CD4-positive, alpha-beta T cell (primary cell): ENCODE measurements at places on chromosomes 1 and 21.
A peak's percentile ranks its signal among the peaks of the same experiment; 100 is the strongest.

- no peak for DNase-seq
- H3K36me3 ChIP-seq, result no peaks in the 10 kb centered on the region
- no peak overlapping the region for H3K27ac ChIP-seq
- no peak overlapping the region for H3K4me3 ChIP-seq
- no peaks in the 10 kb centered on the region for H3K4me1 ChIP-seq
- no peaks in the 10 kb centered on the region for H3K27me3 ChIP-seq
These were observed 58.8 kb upstream of the PTGFR start for GRCh38 chr1:78432016-78432415.

- H3K4me3 ChIP-seq, result peak overlapping the region; percentile 56
- no peaks in the 10 kb centered on the region for H3K27me3 ChIP-seq
- no peak for DNase-seq
- H3K27ac ChIP-seq, result peak overlapping the region; percentile 75
- H3K36me3 ChIP-seq, result no peaks in the 10 kb centered on the region
These were observed 148.6 kb upstream of the KRTAP19-8 start for GRCh38 chr21:31186916-31187315.

DNA sequence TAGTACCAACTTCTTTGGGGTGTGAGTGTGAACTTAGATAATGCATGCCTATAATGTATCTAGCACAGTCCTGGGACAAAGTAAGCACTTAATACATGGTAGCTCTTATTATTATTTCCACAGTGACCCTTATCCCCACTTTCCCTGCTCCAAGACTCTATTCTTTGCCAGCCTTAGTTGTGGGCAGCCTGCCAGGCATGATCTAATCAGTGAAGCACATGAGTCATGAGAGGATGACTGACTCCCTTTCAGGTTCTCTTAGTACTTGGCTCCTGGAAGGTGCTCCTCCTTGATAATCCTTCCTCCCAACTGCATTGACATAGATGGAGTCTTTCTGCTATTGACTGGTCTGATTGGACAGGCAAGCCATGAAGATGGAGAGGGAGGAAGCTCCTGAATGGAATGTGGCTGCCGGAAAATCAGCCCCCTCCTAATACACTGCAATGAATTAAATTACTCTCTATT, 17.4 kb upstream of the GNG12 start:
- H3K27me3 ChIP-seq, result peaks cover 7% of the 10 kb centered on the region
- no peaks in the 10 kb centered on the region for H3K36me3 ChIP-seq
- H3K4me1 ChIP-seq, result no peaks in the 10 kb centered on the region
- no peak overlapping the region for H3K27ac ChIP-seq

- no peak for DNase-seq
- H3K27ac ChIP-seq, result no peak overlapping the region
- H3K4me1 ChIP-seq, result no peaks in the 10 kb centered on the region
- H3K27me3 ChIP-seq, result no peaks in the 10 kb centered on the region
- H3K36me3 ChIP-seq, result no peaks in the 10 kb centered on the region
These were observed 49.4 kb upstream of the LRRC8B start for GRCh38 chr1:89475269-89475668.

DNA sequence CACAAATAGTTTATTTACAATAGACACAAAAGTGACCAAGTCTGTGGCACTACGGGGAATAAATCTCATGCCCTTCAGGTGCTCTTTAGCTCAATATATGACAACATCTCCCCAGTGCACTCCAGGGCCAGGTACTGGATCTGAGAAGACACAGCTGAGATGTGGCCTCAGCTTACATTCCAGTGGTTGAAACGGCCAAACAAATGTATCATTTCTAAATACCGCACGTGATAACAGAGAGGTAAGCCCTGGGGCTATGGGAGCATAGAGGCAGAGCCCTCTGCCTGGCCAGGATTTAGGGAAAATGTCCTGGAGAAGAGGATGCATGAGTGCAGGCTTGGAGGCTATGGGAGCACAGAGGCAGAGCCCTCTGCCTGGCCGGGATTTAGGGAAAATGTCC, 630.5 kb downstream of the SMYD3 start:
- no peak overlapping the region for H3K27ac ChIP-seq
- H3K4me1 ChIP-seq, result no peaks in the 10 kb centered on the region
- H3K27me3 ChIP-seq, result no peaks in the 10 kb centered on the region
- DNase-seq, result no peak

DNA sequence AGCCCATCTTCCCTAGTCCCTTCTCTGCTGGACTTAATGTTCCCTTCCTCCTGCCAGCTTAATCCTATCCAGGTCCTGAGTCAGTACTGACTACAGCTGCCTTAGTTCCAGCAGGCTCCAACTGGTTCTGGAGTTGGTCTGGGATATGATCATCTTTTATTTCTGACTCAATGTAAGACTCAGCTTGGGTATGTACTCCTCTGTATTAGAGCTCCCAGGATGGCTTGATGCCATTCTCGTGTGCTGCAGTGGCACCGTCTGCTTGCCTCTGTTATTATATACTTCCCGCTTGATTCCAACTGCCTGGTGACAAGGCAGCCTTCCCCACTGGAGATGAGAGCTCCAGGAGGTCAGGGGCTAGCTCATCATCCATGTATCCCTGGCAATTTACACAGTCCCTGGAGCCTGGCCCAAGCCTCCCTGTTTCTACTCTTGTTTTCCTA, 164.4 kb upstream of the DPT start:
- peaks cover 5% of the 10 kb centered on the region for H3K27me3 ChIP-seq
- no peaks in the 10 kb centered on the region for H3K36me3 ChIP-seq
- H3K4me1 ChIP-seq, result no peaks in the 10 kb centered on the region
- H3K4me3 ChIP-seq, result no peak overlapping the region

DNA sequence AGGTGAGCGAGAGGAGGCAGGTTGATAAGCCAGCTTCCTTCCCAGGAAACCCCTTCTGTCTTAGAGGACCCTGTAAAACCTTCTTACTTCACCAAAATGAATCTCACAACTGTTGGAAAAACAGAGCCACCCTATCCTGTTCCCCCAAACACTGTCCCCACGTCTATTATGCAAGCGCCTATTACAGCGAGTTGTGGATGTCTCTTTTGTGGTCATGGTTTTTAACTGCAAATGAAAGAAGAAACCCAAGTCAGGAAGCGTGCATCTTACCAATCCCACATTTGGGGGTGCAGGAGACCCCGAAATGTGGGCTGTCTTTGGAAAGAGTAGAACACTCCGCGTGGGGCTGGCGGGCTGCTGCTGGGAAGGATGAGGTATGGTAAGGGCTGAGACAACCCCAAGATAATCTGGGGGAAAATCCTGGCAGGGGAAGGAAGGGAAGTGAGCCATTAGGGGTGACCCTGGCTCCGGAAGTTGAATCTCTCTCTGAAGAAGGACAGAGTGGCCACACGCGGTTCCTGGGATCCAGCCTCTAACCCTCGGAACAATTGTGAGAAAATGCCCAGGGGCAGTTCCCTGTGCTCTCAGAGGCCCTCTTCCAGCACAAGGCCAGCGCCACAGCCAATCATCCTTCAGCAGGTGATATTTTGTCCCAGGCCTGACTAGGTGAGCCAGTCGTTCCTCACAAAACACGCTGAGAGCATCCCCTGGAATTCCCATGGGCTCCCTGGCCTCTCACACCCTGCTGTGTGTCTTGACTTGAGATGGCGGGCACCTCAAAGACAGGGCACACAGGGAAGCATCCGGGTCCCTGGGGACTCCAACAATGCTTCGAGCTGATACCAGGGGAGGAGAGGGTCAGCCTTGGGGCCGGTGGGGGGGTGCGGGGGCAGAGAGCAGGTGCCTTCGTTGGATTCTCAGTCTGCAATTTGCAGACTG, 168.5 kb upstream of the IRF2BP2 start:
- H3K4me3 ChIP-seq, result no peak overlapping the region
- no peak overlapping the region for H3K27ac ChIP-seq
- H3K4me1 ChIP-seq, result peaks cover 9% of the 10 kb centered on the region
- H3K27me3 ChIP-seq, result peaks cover 13% of the 10 kb centered on the region

DNA sequence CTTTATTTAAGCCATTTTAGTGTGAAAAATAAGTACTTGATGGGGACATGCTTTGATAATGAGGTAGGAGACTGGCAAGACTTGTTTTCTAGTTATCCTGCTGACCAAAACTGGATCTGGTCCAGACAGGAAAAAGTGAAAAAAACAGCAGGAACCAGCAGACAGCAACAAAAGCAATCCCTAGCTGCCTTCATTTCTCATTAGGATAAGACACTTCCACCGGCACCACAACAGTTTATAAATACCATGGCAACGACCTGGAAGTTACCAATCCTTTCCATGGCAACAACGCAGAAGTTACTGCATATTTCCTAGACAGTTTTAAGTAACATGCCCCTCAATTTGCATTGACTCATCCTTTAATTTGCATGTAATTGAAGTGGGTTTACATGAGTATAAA, 993.8 kb upstream of the NCAM2 start:
- no peaks in the 10 kb centered on the region for H3K36me3 ChIP-seq
- no peaks in the 10 kb centered on the region for H3K4me1 ChIP-seq
- H3K27ac ChIP-seq, result no peak overlapping the region
- no peak overlapping the region for H3K4me3 ChIP-seq
- no peaks in the 10 kb centered on the region for H3K27me3 ChIP-seq

GRCh38 chr1:245261786-245262185, 107.0 kb downstream of the KIF26B start:
- H3K27ac ChIP-seq, result no peak overlapping the region
- H3K27me3 ChIP-seq, result peaks cover 6% of the 10 kb centered on the region
- H3K4me1 ChIP-seq, result no peaks in the 10 kb centered on the region
- H3K4me3 ChIP-seq, result no peak overlapping the region
- H3K36me3 ChIP-seq, result no peaks in the 10 kb centered on the region

- peaks cover 9% of the 10 kb centered on the region for H3K4me1 ChIP-seq
- DNase-seq, result no peak
- no peaks in the 10 kb centered on the region for H3K27me3 ChIP-seq
- no peaks in the 10 kb centered on the region for H3K36me3 ChIP-seq
These were observed 64.4 kb upstream of the TIAM1 start for GRCh38 chr21:31408301-31409088.

- no peak overlapping the region for H3K4me3 ChIP-seq
- H3K27me3 ChIP-seq, result no peaks in the 10 kb centered on the region
- no peaks in the 10 kb centered on the region for H3K4me1 ChIP-seq
- H3K27ac ChIP-seq, result no peak overlapping the region
These were observed 636.7 kb downstream of the PLA2G4A start for GRCh38 chr1:187465441-187465840.

DNA sequence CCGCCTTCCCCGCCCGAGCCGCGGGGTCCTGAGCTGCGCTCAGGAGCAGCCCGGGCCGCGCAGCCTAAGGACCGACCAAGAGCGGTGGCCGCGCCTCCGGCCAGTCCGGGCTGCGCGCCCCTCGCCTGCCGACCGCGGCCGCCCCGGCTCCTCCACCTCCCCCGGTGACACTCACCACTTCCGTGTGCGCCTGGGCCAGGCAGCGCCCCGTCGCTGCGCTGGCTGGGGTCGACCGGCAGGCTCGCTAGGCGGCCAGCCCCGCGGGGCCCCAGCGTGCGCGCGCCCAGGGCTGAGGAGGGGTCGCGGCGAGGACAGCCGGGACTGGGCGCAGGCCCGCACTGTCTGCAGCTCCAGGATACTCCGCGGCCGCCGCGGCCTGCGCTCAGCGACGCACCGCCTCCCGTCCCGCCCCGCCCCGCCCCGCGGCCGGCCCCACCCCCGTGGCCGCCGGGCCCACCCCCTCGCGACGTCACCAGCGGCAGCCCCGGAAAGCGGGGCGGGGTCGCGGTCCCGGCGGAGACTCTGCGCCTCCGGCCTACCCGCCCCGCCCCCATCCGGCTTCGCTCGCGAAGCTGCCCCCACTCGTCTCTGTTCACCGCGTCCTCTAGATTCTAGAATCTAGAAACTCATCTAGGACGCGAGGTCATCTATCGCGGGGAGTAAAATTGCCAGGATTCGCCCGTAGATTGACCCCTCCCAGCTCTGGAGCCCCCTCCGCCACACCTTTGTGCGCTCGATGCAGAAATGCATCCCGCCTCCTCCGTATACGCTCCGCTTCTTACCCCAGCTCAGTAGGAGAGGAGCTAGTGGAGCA, at the start of gene JAK1:
JAK1 (minus strand) TSS at position 392 of the 814 bp plus-strand sequence. CDS start 80,285 bp downstream, outside the sequence.
- no peaks in the 10 kb centered on the region for H3K27me3 ChIP-seq
- H3K27ac ChIP-seq, result peak within 1 kb of the TSS; percentile 96
- H3K4me1 ChIP-seq, result peaks cover 38% of the 10 kb centered on the region
- H3K36me3 ChIP-seq, result no peaks in the 10 kb centered on the region
- H3K4me3 ChIP-seq, result peak within 1 kb of the TSS; percentile 89

DNA sequence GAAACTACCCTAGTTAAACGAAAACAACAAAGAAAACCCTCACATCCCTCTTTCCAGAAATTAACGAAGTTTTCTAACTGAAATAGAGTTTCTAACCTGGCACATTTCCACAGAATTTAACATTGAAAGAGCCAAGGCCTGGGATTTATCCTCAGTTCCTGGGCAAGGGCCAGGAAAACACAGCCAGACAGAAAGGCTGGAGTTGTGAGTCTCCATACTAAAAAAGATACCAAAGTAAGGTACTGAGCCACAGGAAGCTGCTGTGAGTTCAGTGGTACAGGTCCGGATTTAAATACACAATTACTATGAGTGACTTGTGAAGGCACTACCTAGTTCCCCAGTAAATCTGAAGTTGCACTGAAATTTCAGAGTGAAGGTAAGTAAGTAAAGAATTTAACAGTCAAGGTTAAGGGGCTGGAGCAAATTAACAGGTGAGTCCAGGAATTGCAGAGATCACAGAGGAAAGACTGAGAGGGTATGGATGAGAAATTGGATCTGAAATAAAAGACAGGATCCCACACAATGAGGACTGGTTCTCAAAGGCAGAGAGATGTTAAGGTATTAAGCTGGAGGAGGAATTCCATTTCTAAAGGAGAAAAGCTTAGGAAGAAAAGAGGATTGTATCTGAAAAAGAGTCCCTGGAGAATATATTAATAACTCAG, 905 bp downstream of the LIX1L start:
- no peaks in the 10 kb centered on the region for H3K27me3 ChIP-seq
- H3K4me1 ChIP-seq, result peaks cover 59% of the 10 kb centered on the region
- peak overlapping the region; percentile 83 for H3K4me3 ChIP-seq
- peak overlapping the region; percentile 76 for H3K27ac ChIP-seq

DNA sequence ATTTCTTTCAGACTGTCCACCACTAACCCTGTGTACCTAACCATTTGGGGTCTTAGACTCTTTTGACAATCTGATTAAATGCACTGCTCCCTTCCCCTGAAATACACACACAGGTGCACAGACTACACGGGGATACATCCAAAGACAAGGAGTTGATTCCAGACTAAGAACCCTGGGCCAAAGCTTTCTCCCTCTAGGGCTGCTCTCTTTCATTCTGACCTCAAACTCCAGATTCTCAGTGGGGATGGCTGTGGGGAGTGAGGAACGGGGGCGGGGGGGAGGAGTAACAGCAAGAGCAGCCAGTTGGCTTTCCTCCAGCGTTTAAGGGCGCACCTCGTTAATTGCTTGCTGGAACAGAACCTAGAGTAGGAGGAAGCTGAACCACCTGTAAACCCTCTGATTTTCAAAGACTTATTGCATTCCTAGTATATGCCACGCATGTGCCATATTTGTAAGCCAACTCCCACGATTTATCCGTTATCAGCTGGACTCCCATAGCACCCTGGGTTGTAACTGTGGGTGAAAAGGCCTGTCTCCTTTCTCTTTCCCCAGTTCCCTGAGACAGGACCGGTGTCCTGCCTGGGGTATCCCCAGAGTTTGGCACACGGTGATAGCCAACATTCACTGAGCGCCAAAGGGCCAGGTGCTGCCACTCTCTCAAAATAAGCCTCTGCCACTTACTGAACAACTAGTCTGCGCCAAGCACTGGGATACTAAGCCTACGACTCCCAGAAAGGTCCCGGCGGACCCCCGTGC, 920 bp downstream of the MTHFR start:
- H3K4me3 ChIP-seq, result peak overlapping the region; percentile 98
- peaks cover 22% of the 10 kb centered on the region for H3K36me3 ChIP-seq
- no peak for DNase-seq
- H3K27me3 ChIP-seq, result no peaks in the 10 kb centered on the region
